ENCODE measurements at places on chromosomes 1 and 21. TPM values are rescaled to one million over a fixed set of nuclear protein-coding genes. Genes with fewer than 3 reads are reported as not detected.

GRCh38 chr1:177328251-177328650 is 157.5 kb downstream of the BRINP2 start:
- no peaks in the 10 kb centered on the region for H3K27me3 ChIP-seq
- H3K4me1 ChIP-seq: no peaks in the 10 kb centered on the region
- DNase-seq: no peak
- no peak overlapping the region for H3K4me3 ChIP-seq

GRCh38 chr1:48080331-48081255 is 83.4 kb upstream of the TRABD2B start:
- no peak overlapping the region for H3K27ac ChIP-seq
- H3K27me3 ChIP-seq: no peaks in the 10 kb centered on the region
- no peak overlapping the region for H3K4me3 ChIP-seq
- H3K36me3 ChIP-seq: no peaks in the 10 kb centered on the region

- H3K4me3 ChIP-seq: no peak overlapping the region
- no peaks in the 10 kb centered on the region for H3K4me1 ChIP-seq
- DNase-seq: no peak
- no peaks in the 10 kb centered on the region for H3K27me3 ChIP-seq
- H3K36me3 ChIP-seq: no peaks in the 10 kb centered on the region
Measured at GRCh38 chr1:51636764-51637522, 20.1 kb downstream of the OSBPL9 start.

DNA sequence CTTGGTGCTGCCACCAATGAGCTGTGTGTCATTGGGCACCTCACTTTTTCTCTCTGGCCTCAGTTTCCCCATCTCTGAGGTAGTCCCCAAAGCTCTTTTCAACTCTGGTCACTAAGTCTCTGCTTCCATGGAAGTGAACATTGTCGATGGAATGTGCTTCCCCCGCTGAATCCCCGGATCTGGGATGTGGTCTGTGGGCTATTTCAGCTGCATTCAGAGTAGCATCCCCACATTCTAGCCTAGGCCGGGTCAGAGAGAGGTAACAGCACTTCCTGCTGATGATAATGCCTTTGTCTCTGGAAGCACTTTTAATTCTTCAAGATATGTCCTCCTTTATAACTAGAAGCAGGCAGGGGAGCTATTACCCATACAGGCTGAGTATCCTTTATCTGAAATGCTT is 29.8 kb downstream of the RASSF5 start:
- H3K36me3 ChIP-seq: no peaks in the 10 kb centered on the region
- no peaks in the 10 kb centered on the region for H3K27me3 ChIP-seq
- no peaks in the 10 kb centered on the region for H3K4me1 ChIP-seq
- no peak for DNase-seq
- no peak overlapping the region for H3K27ac ChIP-seq

- peak overlapping the region; percentile 96 for H3K4me3 ChIP-seq
- H3K27ac ChIP-seq: no peak overlapping the region
- H3K36me3 ChIP-seq: peaks cover 46% of the 10 kb centered on the region
- no peak for DNase-seq
- H3K27me3 ChIP-seq: no peaks in the 10 kb centered on the region
Measured at GRCh38 chr1:53324728-53325297, 3.1 kb downstream of the LRP8 start.

- H3K4me1 ChIP-seq: no peaks in the 10 kb centered on the region
- no peak overlapping the region for H3K27ac ChIP-seq
- H3K36me3 ChIP-seq: peaks cover 7% of the 10 kb centered on the region
- H3K27me3 ChIP-seq: no peaks in the 10 kb centered on the region
- H3K4me3 ChIP-seq: no peak overlapping the region
Measured at GRCh38 chr1:2258996-2259395, 30.9 kb downstream of the SKI start.

DNA sequence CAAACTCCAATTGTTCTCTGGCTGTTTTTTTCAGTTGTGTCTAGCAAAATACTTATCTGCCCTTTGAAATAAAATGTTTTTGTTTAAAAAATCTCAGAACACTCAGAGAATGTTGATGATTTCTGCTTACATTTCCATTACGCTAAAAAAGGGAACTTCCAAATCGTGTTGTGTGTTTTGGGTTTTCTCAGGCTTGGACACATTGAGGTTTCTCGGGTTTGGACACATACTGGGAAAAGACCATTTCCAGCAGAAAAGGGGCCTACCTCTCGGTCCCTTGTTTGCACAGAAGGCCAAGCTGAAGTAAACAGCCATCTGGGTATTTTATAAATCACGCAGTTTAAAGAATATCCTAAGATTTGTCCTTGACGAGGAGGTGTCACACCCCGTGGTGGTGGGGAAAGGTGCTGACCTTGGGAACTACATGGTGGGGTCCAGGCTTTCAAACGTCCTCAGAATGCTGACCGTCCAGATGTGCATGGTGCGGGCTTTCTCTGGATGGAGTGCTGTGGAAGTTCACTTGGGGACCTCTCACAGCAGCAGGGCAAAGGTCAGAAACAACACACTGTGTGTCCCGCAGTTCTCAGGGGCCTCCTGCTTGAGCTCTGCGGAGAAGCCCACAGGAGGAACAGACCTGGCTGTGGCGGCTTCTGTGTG is 67.8 kb downstream of the SLC37A1 start:
- H3K4me3 ChIP-seq: no peak overlapping the region
- DNase-seq: no peak
- no peaks in the 10 kb centered on the region for H3K27me3 ChIP-seq
- no peaks in the 10 kb centered on the region for H3K4me1 ChIP-seq
- no peak overlapping the region for H3K27ac ChIP-seq

GRCh38 chr1:54970901-54971300 is 9.5 kb upstream of the TMEM61 start:
- no peak overlapping the region for H3K27ac ChIP-seq
- H3K4me1 ChIP-seq: no peaks in the 10 kb centered on the region
- H3K27me3 ChIP-seq: no peaks in the 10 kb centered on the region
- H3K4me3 ChIP-seq: no peak overlapping the region
- DNase-seq: no peak

DNA sequence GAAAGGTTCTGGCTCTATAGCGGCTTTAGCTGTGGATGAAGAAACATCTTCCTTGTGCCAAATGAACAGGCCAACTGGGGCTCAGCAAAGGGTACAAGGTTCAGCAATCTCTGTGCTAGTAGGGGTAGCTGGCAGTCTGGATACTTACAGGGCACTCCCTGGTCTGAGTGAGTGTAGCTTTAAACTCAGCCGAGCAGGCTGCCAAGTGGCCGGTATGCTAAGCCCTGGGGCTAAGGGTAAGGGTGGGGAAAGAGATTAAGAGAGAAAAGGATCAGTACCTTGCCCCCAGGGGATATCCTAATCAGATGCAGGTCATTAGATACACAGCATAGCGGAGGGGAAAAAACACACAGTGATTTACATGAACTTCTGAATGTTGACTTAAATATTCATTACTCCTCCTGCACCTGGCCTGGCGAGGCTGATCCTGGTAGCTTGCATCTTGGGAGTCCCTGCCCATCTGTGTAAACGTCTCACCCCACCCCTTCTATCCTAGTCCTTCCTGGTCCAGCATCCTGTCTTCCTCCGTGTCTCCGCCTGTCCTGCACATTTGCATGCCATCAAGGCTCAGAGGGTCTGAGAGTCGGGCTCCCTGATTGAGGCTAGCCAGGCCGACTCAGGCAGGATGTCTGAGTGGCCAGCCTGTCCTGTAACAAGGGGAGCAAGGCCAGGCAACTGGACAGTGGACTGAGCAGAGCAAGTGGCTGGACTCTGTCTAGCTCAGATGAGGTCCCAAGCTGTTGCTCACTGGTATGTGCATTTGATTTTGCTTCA is 39.5 kb upstream of the CNTN2 start:
- H3K4me1 ChIP-seq: peaks cover 3% of the 10 kb centered on the region
- H3K4me3 ChIP-seq: no peak overlapping the region
- no peaks in the 10 kb centered on the region for H3K36me3 ChIP-seq
- H3K27me3 ChIP-seq: no peaks in the 10 kb centered on the region
- no peak overlapping the region for H3K27ac ChIP-seq

DNA sequence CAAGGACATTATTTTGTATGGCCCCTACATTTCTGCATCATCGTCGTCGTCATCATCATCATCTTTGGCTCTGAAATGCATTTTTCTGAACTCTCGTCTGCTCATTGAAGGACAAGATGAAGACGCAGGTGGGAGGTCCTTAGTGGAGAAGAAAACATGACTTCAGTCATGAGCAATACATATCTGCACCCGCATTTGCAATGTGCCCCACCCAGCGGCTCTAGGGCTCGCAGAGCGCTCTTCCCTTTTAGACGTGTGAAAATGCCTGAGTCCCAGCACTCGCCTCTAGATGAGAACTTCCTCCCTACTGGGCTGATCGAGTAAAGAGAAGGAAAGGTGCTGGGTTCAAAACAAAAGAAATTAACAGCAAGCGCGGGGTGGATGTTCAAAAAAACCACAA is 10.1 kb downstream of the C1orf174 start:
- no peak overlapping the region for H3K4me3 ChIP-seq
- peaks cover 40% of the 10 kb centered on the region for H3K36me3 ChIP-seq
- H3K27me3 ChIP-seq: no peaks in the 10 kb centered on the region
- H3K27ac ChIP-seq: no peak overlapping the region
- H3K4me1 ChIP-seq: no peaks in the 10 kb centered on the region

GRCh38 chr1:54249819-54250435 is 50.0 kb downstream of the MRPL37 start:
- H3K27ac ChIP-seq: no peak overlapping the region
- no peaks in the 10 kb centered on the region for H3K4me1 ChIP-seq
- DNase-seq: peak; percentile 57
- H3K27me3 ChIP-seq: no peaks in the 10 kb centered on the region
- peaks cover 37% of the 10 kb centered on the region for H3K36me3 ChIP-seq

GRCh38 chr1:24596401-24596880 is 40.6 kb downstream of the NCMAP start:
- DNase-seq: no peak
- no peaks in the 10 kb centered on the region for H3K27me3 ChIP-seq

- peaks cover 2% of the 10 kb centered on the region for H3K4me1 ChIP-seq
- H3K36me3 ChIP-seq: no peaks in the 10 kb centered on the region
- no peak overlapping the region for H3K27ac ChIP-seq
- no peak for DNase-seq
- no peak overlapping the region for H3K4me3 ChIP-seq
Measured at GRCh38 chr1:119485201-119485600, 21.8 kb upstream of the HSD3B1 start.

NEXN gene
- 3.3 TPM for total RNA-seq

LIPI gene
- not detected for total RNA-seq

SPATA17 gene
- 0.44 TPM for total RNA-seq

CTSE gene
- not detected for total RNA-seq

ERICH3 gene
- total RNA-seq: not detected

ZFP69B gene
- 16.2 TPM for total RNA-seq

CYP4B1 gene
- not detected for total RNA-seq
